ENCODE measurements at places on chromosomes 12 and 14.
A peak's percentile ranks its signal among the peaks of the same experiment; 100 is the strongest.

DNA sequence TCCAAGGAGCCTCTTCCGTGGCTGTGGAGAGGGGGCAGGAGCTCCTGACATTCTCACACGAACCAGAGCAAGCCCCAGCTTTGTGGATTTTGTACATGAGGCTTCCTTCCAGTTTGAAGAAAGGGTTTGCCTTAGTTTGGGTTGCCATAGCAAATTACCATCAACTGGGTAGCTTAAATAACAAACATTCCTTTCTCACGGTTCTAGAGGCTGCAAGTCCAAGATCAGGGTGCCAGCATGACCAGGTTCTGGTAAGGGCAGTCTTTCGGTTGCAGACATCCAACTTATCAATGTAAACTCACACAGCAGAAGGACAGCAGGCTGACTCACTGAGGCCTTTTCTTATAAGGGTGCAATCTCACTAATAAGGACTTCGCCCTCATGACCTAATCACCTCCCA is 25.9 kb upstream of the STAB2 start:
- DNase-seq: no peak

- DNase-seq: no peak
Observed at GRCh38 chr12:107439026-107439738, 246.4 kb upstream of the PWP1 start.

DNA sequence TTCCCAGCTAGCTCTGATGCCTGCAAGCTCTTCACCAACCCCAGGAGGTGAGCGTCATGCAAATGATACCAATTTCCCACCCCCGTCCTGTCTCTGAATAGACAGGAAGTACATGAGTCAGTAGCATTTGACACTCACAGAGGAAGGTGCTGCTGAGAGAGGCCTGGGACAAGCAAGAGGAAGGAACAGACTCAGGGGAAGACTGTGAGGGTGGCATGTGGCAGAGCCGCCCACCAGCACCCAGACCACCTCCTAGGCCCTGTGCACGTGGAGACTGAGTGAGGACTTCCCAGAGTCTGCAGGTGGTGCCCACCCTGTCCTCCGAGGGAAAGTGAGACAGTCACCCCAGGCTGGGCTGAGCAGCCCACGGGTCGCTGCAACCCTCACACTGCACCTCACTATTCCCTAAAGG is 199.5 kb upstream of the SFSWAP start:
- peak; percentile 9 for DNase-seq

DNA sequence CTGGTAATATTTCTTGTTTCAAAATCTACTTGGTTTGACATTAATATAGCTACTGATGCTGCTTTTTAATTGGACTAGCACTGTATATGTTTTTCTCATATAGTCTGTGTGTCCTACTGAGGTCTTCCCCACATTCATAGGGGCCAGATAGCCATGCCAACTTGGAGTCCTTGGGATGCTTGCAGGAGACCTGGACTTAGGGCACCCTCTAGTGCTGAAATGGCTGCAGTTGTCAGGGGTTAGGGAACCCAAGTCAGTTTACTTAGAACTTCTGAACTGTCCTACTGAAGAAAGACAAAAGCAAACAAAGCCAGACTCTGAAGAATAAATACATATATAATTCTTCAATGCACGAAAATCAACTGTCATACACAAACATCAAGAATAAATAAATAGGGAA is 279.9 kb upstream of the SYT1 start:
- DNase-seq: no peak

GRCh38 chr14:35205737-35206136 is 83.4 kb downstream of the PRORP start:
- no peak for DNase-seq

GRCh38 chr12:78101946-78102635 is 271.4 kb downstream of the NAV3 start:
- no peak for DNase-seq

DNA sequence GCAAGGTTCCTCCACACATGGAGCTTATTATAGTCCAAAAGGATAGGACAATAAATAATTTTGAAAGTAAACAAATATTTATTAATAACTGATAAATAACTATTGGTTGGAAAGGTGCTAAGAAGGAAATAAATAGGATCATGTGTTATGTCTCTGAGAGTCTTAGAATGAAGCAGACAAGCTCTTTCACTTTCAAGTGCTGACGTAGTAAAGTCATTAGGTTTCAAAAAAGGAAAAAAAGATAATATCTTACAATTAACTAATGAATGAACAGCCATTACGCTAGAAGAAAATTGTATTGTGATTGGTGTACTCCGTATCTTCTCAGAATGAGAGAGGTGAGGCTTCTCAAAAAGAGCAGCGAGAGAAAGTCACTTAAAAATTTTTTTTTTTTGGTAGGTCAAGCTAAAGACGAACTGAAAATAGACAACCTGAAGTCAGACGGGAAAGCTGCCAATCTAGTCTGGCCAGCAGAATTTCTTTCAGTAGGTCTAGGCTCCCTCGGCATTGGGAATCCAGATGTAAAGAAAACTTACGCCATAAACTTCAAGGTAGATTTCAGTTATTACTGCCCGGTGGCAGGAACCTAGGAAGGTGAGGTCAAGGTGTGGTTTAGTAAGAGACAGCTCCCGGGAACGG is 583 bp upstream of the LEMD3 start:
- no peak for DNase-seq

- no peak for DNase-seq
Observed at GRCh38 chr14:72466325-72466724, 427.6 kb downstream of the DPF3 start.

GRCh38 chr12:7915661-7916403 is 20.2 kb downstream of the SLC2A3 start:
- DNase-seq: peak; percentile 31

- DNase-seq: no peak
Observed at GRCh38 chr12:69265205-69265604, 25.8 kb downstream of the CPSF6 start.

DNA sequence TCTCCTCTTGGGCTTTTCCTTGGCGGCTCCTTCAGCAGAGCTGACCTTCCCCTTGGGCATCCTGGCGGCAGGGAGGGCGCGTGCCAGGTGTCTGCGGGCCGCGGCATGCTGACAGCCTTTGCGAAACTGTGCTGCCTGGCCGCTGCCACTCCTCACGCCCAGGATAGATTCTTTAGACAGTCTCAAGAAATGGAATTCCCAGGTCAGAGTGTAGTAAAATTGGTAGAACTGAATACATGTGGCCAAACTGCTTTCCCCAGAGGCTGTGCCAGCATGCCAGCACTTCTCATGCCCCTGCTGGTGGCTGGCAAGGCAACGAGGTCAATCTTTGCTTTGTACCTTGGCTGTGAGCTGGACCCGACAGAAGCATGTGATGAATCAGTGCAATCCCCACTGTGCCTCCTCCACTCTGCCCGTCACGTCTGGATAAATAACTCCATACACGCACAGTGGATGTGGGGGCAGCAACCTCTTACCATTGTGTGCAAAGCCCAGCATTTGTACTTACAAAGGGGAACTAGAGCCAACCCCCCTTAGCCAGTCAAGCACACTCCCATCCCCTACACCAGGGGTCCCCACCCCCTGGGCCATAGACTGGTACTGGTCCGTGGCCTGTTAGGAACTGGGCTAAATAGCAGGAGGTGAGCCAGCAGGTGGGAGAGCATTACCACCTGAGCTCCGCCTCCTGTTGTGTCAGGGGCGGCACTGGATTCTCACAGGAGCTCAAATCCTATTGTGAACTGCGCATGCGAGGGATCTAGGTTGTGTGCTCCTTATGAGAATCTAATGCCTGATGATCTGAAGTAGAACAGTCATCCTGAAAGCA is 90.9 kb downstream of the ACTN1 start:
- DNase-seq: no peak
